NCI-H2029 treated with DMSO at 0.1 percent for 48 hours (cell line): ENCODE measurements at places on chromosomes 1 and 21.
A peak's percentile ranks its signal among the peaks of the same experiment; 100 is the strongest.

- no peak for DNase-seq
These were observed 192.3 kb upstream of the HMCN1 start for GRCh38 chr1:185541871-185542301.

DNA sequence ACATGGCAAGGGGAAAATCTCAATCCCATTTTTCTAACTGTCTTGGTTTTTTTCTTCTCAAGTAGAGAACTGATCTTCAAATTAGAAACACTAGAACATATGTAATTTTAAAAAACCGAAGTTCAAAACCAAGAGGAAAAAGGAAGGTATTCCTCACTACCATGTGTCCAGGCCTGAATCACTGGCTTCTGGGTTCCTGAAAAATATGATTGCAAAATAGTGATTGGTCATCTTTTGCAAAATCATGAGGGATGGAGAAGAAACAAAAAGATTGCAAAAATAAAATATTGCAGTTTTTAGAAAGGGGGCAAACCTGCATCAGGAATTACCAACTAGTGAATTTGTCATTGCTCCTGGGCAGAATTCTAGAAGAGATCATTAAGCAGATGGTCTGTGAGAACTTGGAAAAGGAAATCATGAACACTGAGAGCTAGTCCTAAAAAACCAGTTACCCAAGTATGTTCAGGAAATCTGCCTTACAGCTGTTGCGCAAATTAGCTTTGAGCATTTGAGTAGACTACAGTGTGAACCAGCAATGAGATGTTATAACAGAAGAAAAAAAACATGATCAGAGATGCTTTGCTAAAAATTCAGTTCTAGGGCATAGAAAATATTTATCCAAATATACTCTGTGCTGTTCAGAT lies 49.4 kb downstream of the SPATA46 start:
- no peak for DNase-seq

- DNase-seq: no peak
These were observed 11.3 kb upstream of the MFSD2A start for GRCh38 chr1:39943471-39944290.

- DNase-seq: no peak
These were observed 181.8 kb downstream of the NFIA start for GRCh38 chr1:61263905-61264824.

DNA sequence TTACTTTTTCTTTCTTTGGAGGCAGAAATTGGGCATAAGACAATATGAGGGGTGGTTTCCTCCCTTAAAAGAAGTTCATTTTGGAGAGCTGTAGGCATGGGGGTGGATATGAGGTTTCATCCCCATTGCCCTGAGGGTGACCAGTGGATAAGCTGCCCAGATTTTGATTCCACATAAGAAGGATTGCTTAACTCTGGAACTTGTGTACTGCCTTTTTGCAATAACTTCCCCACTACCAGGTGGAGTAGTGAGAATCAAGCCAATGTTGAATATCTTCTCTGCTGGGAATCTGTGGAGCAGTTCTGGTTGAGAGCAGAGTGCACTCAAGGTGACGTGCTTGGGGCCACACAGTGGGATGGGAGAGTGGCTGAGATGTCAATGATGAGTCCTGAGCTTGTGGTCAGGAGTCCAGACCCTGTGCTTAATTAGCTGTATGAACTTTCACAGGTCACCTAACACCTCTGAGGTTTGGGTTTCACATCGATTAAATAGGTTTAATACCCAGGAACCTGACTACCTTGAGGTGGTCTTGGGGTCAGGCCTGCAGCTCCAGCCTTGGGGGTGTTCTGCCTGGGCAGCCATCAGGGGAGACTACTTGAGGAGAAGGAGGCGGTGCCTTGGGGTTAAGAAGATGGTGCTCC lies 152.9 kb downstream of the FCRL5 start:
- DNase-seq: no peak

- peak; percentile 16 for DNase-seq
These were observed 670 bp downstream of the COX20 start for GRCh38 chr1:244836135-244836521.

DNA sequence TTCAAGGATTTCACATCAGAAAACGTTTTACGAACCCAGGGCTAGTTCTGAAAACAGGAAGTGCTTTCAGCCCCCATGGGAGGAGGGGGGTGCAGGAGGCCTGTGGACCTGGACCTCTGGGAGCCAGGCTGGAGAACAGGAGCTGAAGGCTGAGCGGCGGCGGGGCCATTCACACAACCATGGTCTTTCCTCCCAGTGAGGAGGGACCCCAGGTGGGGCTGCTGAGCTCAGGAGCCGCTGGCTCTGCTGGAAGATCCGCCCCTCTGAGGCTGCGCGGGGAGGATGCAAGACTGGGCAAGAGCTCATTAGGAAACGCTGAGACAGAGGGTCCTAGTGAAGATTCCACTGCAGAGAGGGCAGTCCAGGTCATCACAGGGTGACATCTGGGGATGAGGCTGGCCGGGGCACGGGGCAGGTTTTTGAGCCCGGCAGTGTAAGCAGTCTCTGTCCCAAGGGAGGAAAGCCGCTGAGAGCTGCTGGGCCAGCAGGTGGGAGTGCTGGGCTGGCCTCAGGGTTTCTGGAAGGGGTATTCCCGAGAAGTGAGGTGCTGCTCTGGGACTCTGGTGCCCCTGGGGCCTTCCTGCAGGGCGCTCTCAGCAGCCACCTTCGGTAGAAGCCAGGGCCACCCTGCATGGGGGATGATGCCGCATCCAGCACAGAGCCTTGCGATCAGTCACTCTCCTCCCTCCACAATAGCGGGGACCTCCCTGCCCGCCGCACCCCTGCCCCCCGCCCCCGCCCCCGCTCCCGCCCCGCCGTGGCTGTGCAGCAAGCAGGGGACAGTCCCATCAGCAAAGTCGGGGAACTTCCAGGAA lies 7.5 kb downstream of the MX2 start:
- DNase-seq: no peak

DNA sequence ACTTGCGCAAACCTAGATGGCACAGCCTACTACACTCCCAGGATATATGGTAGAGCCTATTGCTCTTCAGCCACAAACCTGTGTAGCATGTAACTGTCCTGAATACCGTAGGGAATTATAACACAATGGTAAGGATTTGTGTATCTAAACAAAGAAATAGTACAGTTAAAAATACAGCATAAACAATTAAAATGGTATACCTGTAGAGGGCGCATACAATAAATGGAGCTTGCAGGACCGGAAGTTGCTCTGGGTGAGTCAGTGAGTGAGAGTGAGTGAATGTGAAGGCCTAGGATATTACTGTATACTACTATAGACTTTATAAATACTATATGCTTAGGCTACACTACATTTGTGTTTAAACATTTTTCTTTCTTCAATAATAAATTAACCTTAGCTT lies 99.3 kb downstream of the PLD5 start:
- DNase-seq: no peak

GRCh38 chr21:35525443-35525842 lies 476.3 kb upstream of the RUNX1 start:
- no peak for DNase-seq

- peak; percentile 52 for DNase-seq
These were observed 494 bp upstream of the PIP5K1A start for GRCh38 chr1:151197863-151198253.

DNA sequence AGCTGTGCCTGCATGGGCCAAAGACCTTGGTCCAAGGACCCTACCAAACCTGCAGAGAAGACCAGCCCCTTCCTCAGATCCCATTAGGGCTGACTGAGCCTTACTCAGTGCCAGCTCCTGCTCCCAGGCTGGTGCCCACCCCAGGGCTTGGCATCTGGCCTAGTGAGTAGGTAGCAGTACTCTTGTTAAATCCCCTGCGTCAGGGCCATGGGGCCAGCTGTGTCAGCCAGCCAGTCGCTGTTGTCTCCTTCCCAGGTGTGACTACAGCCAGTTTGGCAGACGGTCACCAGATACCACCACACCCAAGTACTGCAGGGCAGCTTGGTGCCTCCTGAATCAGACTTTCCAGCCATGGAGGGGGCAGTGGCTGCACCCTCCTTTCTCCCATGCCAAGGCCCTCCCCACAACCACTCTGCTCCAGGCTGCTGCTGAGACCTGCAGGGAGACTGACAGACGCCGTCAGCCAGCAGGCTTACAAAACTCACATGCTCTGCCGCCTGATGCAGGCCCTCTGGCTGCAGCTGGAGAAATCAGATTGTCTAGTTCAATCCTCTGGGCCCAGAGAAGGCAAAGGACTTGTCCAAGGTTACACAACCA lies 3.0 kb downstream of the TENT5B start:
- DNase-seq: no peak

- peak; percentile 23 for DNase-seq
These were observed 8.9 kb downstream of the TAGLN2 start for GRCh38 chr1:159916242-159917051.

- no peak for DNase-seq
These were observed 6.0 kb downstream of the DOP1B start for GRCh38 chr21:36162631-36163030.

DNA sequence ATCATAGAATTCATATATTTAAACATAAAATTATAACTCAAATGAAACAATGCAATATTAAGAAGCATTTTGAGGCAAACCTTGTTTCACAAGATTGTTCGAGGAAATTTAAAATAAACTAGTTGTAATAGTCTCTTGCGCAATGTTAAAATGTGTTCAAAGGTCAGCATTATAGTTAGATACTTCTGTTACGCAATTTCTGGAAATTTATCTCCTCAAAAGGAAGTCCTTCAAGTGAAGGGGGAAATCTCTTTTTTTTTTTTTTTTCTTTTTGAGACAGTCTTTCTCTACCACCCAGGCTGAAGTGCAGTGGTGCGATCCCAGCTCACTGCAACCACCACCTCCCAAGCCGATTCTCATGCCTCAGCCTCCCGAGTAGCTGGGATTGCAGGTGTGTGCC lies 52.1 kb downstream of the FMO4 start:
- no peak for DNase-seq

DNA sequence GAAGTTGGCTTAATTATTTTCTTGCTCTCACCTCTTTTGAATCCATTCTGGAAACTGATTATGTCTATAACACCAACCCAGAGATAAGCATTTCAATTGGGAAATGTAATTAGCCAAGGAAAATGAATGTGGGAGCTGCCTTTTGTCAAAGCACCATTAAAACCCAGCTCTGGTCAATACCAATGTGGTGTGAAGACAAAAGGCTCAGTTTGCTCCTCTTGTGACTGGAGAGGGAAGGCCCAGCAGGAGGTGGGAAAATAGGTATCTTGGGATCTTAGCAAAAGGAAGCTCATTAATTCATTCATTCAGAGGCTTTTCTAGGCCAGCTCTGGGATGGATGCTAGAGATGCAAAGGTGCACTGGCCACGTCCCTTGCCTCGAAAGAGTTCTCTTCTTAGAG lies 75.0 kb upstream of the SELENON start:
- DNase-seq: no peak

DNA sequence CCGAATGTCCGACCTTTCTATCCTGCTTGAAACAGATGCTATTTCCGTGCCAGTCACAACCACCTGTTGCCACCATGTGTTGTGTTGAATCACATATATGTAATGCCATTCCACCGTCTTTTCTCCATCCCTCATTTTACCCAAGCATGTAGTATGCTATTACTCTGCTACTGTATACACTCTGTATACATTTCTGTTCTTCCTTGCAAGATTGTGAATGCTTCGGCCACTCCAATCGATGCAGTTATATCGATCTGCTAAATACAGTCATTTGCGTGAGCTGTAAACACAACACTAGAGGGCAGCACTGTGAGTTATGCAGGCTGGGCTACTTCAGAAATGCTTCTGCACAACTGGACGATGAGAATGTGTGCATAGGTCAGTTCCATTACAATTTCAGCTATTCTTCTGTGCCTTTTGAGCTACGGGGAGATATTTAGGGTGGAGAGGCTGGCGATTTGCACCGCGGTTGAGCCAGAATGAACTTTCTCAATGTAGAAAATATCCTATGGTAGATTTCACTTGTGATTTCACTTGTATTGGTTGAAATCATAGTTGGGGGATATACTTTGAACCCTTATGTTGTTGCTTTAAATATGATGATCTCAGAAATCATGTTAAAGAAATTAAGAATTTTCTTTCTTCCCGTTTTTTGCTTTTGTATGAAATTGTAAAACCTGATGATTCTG lies 289.8 kb downstream of the NTNG1 start:
- DNase-seq: no peak

DNA sequence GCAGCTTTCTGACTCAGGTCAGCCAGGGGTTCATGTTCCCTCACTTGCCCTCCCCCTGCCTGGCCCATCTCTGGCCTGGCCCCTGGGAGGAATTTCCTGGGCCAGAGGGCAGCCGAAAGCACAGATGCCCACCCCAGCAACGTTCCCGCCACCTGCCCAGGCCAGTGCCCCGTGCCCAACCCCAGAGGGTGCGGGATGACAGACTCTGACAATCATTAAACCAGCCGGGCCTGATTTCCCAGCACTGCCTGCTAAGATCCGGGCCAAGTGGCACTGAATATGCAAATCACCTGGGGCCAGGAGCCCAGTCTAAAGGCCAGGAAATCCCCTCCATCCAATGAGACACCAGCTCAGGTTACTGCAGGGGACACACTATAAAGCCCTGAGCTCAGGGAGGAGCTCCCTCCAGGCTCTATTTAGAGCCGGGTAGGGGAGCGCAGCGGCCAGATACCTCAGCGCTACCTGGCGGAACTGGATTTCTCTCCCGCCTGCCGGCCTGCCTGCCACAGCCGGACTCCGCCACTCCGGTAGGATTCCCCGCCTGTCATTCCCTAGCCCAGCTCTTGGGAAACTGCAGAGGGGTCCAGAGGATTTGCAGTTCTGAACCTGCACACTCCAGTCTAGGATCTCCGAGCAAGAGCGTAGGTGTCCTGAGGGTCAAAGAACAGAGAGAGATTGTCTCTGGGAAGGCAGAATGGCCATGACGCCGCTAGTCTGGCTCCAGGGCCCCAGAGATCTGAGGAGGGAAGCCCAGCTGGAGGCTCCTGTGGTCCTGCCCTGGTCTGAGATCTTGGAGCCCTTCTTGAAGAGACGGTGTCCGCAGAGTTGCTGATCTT lies at the start of gene ELF3:
Gene ELF3, plus strand, starts transcription at position 408 of the 836 bp plus-strand sequence. CDS start 550 bp downstream, outside the sequence.
- peak; percentile 91 for DNase-seq

GRCh38 chr1:186643614-186644013 lies 36.6 kb downstream of the PTGS2 start:
- DNase-seq: no peak

DNA sequence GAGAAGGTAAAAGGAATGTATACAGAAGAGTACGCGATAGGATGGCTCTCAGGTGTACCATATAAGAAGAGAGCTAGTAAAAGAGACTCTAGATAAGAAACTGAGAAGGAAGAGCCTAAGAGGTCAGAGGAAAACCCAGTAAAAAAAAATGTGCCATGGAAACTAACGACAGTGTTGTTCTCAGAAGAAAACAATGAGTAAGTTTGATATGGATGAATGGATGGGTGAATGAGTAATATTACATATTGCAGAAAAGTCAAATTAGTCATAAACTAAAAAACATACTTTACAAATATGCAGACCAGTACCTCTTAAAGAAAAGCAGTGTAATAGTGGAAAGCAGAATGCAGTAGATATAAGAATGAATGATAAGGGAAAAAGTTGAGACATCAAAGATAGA lies 316.2 kb downstream of the HMCN1 start:
- DNase-seq: no peak

- no peak for DNase-seq
These were observed 45.3 kb upstream of the CACNA1E start for GRCh38 chr1:181438013-181438412.

- no peak for DNase-seq
These were observed 131.8 kb downstream of the ACBD6 start for GRCh38 chr1:180370597-180370996.

GRCh38 chr1:40690771-40691537 lies 550 bp upstream of the NFYC start:
- DNase-seq: no peak
